ENCODE measurements at places on chromosomes 7 and 10.

DNA sequence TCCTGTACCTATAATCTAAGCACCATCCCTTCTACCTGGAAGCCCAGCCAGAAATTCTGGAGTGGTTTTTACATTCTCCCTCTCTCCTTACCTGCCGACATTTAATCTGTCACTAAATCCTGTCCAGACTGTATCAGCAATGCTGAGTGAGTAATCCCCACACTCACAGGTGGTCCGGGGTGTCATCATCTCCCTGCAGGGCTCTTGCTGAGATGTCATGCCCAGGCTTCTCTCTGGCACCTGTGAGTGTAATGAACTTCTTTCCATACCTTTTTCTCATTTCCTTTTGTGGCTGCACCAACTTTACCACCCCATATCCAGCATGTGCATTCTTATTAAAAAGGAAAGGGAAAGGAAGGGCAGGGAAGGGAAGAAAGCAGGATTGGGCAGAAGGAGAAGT, 355.2 kb downstream of the CCSER2 start:
- DNase-seq, result no peak

- DNase-seq, result no peak
These were observed 38.5 kb downstream of the GRID1 start for GRCh38 chr10:86327954-86328725.

GRCh38 chr10:515674-516073, 173.8 kb downstream of the DIP2C start:
- no peak for DNase-seq

DNA sequence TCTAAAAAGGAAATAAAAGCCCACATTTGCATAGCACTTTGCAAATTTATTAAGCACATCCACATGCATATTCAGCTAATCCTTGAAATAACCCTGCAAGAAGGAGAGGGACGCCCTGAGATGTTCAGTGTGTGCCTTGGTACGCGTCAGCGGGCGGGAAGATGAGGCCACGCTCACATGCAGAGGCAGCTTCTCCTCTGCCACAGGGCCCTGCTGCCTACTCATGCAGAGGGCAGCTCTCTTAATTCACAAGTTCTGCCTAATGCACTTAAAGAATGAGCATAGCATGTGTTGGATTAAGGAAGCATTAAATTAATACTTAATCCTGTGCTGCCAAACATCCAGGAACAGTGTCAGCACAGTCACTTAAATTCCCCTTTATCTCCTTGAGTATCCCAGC, 132.3 kb downstream of the HECW1 start:
- DNase-seq, result no peak

GRCh38 chr10:22568928-22569327, 145.4 kb downstream of the PIP4K2A start:
- DNase-seq, result no peak

- no peak for DNase-seq
These were observed 12.5 kb downstream of the GDI2 start for GRCh38 chr10:5800782-5801181.

DNA sequence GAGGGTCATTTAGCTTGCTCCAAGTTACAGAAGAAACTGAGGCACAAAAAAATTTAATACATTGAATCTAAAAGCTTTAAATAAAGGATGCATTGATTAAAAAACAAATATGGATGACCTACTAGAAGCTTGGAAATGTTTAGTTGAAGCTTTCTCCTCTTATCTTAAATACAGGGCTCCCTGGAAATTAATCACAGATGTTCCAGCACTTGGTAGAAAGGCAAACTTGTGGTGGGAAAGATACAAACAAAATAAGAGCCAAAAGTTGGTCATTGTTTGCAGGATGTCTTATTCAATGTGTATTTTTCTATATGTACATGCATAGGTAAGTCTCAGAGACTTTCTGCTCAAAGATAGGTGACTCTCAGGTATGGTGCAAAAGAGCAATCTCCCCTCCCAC, 40.7 kb upstream of the LYZL1 start:
- no peak for DNase-seq

- DNase-seq, result no peak
These were observed 52.6 kb downstream of the INPP5A start for GRCh38 chr10:132590094-132590751.

DNA sequence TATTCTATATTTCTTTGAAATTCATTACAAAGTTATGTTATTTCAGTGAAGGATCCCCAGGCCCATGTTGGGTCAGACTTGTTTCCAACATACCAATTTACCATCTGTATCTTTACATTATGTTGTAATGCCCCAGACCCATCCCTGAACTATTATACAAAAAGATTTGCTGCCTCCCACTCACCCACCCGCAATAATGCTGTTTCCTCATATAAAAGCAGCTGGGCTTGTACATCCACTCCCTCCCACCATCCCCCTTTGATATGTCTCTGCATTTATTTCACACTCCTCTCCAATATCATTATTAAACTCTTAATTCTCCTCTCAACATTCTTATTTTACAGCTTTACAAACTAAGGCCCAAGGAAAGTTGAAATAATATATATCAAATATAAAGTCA, 153.7 kb downstream of the DOCK4 start:
- DNase-seq, result no peak

DNA sequence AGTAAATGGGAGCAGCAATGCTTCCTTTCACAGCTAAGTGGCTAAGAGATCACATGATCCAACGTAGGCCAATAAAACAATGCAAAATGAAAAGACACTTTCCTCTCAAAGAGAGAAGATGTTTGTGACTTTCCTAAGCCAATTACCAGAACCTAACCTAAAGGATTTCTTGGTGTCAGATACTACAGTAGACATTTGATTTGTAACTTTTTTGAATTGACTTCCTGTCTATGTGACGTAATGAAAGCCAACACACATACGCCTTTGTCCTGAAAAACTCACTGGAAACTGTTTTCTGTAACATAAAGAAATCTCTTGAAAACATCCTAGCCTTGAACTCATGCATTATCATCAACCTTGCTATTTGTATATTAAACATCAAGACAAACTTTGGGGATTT, 417.1 kb downstream of the GPAM start:
- DNase-seq, result no peak

- DNase-seq, result no peak
These were observed 516.4 kb downstream of the DNAJB6 start for GRCh38 chr7:157853076-157853788.

DNA sequence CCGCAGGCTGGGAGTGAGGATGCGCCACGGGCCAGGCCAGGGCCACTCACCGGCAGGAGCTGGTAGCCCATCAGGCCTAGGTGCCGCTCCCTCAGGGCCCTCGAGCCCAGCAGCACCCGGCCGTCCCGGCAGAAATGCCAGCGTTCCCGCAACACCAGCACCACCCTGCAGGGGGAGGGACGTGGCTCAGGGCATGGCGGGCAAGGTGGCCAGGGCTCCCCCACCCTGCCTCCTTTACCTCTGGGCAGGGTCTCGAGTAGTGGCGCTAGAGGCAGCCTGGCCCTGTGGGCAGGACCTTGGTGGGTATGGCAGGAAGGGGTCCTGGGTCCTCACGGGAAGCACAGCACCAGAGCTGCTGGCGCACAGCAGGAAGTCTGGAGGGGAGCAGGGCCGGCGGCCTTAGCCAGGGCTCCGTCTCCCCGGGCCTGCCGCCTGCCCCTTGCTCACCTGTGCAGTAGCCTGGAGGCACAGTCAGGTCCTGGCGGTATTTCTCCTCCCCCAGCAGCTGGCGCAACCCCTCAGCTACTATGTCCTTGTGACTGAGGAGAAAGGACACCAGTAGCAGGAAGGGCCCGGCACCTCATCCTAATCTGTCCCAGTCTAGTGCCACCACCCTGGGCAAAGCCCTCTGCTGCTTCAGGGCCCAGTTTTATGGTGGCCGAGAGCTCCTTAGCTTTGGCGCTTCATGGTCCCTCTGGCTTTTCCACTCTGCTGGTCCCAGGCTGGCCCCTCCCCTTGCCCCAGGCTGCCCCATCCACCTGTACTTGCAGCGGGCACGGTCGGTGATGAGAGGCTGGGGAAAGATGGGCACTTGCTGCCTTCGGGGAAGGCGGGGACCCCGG, 3.5 kb downstream of the FASTK start:
- no peak for DNase-seq

DNA sequence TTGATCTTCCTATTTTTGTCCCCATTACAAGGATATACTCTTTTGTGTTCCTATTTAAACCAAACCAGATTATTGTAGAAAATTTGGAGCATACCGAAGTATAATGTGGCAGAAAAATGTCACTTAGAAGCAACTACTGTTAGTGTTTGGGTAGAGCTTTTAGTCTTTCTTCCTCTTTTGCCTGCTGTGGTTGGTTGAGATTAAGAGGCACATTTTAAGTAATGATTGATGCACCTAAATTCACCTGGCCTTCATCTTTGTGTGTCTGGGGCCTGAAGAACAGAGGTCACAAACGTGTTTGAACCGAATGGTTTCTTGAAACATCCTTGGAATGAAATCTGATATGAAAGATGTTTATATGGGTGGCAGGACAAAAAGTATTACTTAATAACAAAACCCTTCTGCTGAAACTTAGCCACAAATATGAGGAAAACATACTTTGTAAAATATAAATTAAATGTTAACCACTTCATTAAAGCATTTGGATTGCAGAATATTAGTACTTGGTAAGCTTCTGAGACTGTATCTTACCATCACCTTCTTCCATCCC, 2.6 kb downstream of the BPGM start:
- no peak for DNase-seq

GRCh38 chr7:129212596-129212995, 12.2 kb upstream of the AHCYL2 start:
- no peak for DNase-seq

DNA sequence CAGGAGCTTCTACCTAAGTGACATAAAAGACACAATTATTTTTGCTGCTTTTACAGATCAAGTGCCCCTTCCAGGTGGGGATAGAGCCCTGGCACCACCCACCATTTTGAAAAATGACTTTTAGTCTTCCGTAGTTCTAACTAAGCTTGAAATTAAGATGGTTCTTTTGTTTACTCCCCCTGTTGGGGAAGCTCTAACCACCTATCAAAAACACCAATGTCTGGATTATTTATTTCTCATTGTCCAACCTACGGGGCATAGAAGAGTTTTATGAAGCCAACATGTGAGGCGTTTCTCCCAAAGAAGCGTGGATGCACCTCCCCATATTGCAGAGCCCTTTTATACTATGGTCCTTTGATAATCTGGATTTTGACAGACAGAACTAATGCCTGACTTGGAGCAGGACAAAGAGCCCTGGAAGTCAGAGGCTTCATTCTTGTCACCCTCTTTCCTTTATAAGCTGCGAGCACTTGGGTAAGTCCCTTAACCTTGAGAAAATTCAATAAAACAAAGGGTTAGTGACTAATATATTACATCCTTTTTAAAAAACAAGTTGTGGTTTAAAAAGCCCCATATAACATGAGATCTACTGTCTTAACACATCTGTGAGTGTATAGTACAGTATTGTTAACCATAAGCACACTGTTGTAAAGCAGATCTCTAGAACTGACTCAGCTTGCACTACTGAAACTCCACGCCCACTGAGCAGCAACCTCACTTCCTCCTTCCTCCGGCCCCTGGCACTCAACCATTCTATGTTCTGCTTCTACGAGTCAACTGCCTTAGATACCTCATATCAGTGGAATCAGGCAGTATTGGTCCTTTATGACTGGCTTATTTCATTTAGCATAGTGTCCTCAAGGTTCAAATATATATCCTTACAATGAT, 67.5 kb downstream of the ATXN7L1 start:
- peak; percentile 64 for DNase-seq

DNA sequence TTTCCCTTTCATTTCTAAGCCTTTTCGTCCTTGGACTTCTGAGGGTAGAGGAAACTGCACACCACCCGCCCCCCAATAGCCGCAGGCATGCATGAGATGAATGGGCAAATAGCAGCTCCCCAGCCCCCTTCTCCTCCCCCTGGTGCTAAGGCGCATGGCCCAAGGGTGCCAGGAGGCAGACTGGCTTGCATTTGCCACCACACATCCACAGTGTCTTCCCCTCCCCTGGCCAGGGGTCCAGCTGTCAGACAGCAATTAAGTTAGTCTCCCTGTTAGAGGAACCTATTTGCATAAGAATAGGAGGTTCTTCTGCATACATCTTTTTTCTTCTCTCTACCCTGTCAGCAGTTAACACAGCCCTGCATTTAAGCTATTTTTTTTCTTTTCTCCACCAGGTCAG, 20.2 kb downstream of the TOMM7 start:
- no peak for DNase-seq

- DNase-seq, result no peak
These were observed 305.8 kb upstream of the NEBL start for GRCh38 chr10:21202776-21203462.

DNA sequence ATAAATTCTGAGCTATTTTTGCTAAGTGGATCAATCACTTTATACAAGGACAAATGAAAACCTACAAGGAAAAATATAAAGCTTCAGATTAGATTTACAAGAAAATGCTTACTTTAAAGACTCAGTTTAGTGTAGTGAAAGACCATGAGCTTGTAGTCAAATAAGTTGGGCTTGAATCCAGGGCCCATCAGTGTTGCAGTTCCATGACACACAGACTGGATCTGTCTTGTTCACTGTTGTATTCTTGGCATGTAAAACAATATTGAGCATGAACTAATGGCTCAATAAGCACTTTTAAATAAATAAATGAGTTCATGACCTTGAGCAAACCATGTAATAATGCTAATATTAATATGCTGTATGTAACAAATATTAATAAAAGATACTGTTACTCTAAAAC, 164.6 kb upstream of the KCND2 start:
- no peak for DNase-seq

- no peak for DNase-seq
These were observed 108.3 kb downstream of the ANK3 start for GRCh38 chr10:60281331-60281730.

DNA sequence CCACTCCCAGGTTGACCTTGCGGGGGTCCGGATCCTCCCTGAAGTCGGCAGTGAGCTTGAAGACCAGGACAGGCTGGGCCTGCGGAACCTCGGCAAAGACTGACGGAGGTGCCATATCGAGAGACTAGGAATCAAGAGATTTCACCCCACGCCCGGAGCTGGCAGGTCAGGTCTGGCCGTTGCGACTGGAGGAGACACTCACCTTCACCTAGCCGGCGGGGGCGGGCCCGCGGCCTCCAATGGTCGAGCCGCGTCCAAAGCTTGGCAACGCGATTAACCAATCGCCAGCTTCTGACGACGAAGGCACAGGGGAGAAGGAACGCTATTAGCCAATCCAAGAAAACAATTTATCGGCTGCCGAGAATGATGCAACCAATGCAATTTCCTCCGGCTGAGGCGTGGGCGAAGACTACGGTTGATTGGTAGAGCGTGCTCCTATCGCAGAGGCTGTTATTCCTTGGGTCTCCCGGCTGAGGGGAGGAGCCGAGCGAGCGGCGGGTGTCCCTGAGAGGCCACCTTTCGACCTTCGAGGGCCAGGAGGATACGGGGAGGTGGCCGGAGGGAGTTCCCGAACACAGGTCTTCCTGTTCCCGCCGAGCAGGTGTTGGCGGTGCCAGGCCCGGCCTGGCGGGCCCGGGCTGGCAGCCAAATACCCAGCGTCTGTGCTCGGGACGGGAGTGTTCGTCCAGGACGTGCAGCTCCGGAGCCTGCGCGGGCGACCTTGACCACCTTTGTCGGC, at the start of gene GOT1:
TSS of gene GOT1 (minus strand) at position 174 of the 739 bp plus-strand sequence. CDS start at position 115, 59 bp downstream.
- DNase-seq, result peak; percentile 95

Measured in central memory CD4-positive, alpha-beta T cell (primary cell).